ENCODE measurements at places on chromosomes 2 and 18.

- DNase-seq = no peak
These were observed 85.0 kb downstream of the ZNF516 start for GRCh38 chr18:76410033-76410432.

GRCh38 chr2:2876331-2877221 is 501.0 kb downstream of the EIPR1 start:
- DNase-seq = no peak

DNA sequence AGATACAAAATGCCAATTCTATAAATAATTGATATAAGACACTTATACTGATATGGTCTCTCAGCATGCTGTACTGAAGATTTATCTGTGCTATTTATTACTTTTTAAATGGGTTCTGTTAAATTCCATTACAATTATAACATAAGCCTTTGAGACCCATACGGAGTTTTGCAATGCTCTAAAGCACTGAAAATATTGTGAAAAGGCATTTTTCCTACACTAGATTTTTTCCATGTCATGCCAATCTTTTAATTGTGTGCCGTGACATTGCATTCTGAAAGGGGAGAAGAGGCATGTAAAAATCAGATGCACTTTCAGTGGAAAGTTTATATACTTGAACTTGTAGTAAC is 46.5 kb downstream of the EFEMP1 start:
- no peak for DNase-seq

DNA sequence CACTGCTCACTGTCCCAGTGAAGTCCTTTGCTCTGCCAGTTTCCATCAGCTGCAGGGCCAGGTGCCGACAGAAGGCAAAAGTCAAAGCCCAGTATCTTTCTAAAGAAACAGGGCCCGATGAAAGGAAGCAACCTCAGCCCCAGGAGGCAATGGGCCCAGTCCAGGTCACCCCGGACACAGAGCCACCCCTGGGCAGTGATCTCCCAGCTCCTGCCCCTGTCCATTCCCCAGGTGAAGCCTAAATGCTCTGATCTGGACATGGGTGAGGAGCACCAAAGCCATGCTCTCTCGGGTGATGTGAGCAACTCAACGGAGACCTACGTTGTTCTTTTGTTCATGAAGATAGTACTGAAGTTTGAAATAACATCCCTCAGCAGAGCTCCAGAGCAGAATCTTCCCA is 61.6 kb downstream of the HDAC4 start:
- no peak for DNase-seq

- no peak for DNase-seq
These were observed 382.1 kb downstream of the OSR1 start for GRCh38 chr2:18976168-18976961.

DNA sequence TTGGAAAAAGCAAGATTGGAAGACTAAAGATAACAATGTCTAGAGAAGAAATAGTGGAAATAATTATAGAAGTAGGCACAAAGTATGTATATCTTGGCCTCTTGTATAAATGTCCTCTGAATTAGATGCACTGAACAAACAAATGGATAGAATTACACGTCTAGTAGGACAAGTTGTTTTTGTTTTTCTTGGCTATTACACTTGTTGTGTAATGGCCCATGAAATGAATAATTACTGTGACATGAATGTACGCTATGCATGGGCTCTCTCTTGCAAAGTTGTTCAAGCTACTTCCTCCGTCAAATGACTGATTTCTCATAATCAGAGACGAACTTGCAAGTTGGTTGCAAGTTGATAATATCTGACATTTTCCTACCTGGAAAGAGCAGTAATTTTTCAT is 126.2 kb downstream of the PDE1A start:
- no peak for DNase-seq

- DNase-seq = no peak
These were observed 49.6 kb upstream of the ZNF638 start for GRCh38 chr2:71281950-71282349.

DNA sequence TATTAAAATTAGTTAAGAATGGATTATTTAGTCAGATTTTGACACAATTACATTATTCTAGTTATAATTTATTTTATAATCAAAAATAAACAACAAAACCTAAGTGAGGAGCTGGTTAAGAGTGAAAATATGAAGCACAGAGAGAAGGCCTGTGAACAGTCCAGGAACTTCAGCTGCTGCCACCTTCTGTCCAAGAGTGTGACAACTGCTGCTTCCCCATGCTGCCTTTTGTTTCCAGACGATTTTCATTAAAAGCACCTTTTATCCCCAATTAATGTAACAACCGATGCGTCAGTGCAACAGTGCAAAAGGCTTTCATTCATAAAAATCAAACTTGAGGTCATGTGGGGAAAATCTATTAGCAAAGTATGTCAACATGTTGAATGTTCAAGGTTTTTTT is 363.6 kb downstream of the CTNNA2 start:
- no peak for DNase-seq

All from mesothelial cell of epicardium (in vitro differentiated cells).